ENCODE measurements at places on chromosomes 6 and 20. TPM values are rescaled to one million over a fixed set of nuclear protein-coding genes. Genes with fewer than 3 reads are reported as not detected.

- DNase-seq, result no peak
These were observed 772.0 kb downstream of the HACE1 start for GRCh38 chr6:104087765-104088164.

GRCh38 chr6:159762681-159763293 is 942 bp downstream of the ACAT2 start:
- DNase-seq, result no peak

GRCh38 chr6:66264376-66264775 is 557.4 kb upstream of the EYS start:
- DNase-seq, result no peak

DNA sequence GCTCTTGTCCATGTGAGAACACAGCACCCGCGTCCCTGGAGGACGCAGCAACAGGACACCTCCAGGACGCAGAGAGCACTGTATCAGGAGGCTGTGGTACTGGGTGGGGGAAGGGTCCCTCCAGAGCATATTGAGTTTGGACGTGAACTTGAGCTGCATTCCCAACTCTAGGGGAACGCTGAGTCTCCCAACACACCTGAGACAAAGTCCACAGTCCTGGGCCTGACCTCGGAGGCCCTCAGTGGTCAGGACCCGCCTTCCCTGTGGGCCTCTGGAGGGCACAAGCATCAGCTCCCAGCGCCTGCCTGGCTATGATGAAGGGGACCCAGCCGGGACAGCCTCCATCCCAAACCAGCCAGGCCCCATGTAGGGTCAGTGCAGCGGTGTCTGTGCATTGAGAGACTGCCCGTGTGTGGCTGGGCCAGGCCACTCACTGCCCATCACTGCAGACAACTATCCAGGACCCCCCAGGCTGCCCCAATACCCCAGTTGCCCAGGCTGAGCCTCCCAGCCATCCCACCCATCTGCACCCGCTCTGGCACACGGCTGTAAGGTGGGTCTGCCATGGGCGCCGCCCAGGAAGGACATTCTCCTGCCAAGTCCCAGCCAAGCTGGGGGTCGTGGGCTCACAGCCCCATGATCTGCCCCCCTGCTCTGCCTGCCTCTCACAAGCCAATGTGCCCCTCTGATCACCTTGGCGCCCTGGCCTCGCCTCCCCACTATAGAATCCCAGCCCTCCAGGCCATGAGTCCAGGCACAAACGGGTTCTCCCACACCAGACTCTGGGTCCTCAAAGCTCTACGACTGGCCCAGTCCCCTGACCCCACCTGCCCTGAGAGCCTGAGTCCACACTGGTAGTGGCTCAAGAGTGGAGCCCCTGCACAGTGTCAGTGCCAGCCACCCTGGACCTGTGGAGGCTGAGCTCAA is 115.7 kb downstream of the TAF4 start:
- no peak for DNase-seq

GRCh38 chr6:19866173-19866984 is 29.2 kb downstream of the ID4 start:
- no peak for DNase-seq

DNA sequence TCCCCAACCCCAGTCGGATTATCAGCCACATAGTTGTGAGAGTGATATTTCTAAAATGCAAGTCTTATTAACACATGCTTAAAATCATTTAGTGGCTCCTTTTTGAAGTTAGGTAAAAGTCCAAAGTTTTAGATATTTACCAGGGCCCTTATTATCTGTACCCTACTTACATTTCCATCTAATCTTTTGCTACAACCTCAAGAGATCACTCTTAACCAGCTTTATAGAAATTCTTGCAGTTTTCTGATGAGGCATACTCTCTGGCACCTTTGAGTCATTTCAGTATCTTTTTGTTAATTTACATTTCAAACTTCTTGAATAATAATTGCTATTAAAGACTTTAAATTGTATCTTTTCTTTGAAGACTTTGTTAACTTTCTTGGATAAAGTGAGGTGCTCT is 453.3 kb downstream of the RFPL4B start:
- no peak for DNase-seq

GRCh38 chr6:79902046-79902445 is 45.3 kb downstream of the ELOVL4 start:
- no peak for DNase-seq

DNA sequence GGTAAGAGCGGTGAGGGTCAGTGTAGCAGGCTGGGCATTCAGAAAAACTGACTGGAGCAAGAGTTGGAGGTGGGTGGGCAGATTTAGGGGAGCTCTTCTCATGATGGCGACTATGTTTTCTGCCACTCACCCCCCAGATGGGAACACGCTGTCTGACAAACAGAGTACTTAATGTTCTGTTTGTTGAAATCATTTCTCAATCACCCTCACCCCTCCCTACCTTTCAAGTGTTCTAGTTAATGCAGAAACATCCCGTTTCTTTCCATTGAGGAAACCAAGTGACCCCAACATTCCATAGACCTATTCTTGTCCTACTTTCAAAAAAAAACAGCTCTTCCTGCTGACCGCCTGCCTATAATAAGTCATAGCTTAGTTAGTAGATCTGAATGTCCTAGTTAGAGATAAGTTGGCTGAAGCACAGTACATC is 132.5 kb upstream of the NEDD9 start:
- DNase-seq, result no peak

DNA sequence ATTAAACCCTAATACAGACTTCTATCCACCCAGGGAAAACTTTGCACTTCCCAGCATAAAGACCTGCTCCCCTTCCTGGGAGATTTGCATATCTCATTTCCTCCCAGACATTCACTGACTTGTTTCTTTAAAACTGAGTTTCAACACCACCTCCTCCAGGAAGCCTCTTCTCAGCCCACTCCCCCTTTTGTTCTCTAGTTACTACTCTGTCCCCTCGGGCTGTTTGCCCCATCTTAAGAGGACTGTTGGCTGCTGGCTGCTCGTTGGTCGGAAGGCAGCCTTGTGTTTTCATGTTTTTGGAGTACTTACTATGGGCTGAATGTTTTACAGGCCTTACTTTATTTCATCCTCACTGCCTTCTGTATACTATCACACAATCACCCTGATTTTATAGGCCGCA is 6.6 kb downstream of the ARHGAP40 start:
- DNase-seq, result no peak

DNA sequence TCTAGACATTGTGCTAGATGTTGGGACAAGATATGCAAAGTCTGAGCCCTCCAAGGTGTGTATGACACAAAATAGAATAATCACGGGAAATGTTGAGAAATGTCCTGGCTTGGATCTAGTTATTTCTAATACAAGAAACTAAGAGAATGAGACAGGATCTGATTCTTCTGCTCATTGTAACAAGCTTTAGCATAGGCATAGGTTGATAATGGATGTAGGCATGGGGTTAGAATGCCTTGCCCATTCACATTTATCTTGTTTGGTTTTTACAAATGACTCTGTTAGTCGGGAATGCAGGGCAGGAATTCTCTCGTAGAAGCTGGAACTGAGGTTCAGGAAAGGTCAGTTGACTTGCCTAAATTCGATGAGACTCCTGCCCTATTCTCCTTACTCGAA is 1.5 kb upstream of the SLC26A8 start:
- DNase-seq, result no peak

DNA sequence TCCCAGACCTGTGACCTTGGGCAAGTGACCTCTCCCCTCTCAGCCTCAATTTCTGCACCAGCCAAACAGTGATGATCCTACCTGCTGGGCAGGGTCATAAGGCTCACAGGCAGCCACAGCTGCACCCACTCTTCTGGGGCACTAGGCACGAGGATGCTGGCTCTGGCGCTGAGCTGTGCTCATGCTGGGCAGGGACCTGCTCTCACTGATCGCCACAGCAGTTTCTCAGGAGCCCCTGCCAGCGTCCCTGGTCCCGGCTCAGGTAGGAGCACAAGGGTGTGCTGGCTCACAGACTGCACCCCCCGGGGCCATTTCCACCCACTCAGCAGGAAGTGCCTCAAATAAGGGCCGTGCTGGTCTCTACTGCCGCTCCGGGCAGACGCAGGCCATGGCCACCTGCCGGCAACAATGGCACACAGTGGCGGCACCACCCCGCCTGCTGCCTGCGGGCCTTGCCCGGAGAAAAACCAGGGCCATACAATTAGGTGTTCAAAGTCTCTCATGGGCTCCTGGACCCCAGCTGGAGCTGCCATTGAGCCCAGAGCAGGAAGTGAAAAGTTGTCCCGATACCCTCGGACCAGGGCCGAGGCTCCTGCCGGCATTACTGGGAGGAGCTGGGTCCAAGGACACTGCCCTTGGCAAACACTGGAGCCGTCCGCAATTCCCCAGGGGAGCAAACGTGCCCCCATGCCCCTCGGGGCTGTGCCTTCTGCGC is 4.6 kb upstream of the CABLES2 start:
- no peak for DNase-seq

DNA sequence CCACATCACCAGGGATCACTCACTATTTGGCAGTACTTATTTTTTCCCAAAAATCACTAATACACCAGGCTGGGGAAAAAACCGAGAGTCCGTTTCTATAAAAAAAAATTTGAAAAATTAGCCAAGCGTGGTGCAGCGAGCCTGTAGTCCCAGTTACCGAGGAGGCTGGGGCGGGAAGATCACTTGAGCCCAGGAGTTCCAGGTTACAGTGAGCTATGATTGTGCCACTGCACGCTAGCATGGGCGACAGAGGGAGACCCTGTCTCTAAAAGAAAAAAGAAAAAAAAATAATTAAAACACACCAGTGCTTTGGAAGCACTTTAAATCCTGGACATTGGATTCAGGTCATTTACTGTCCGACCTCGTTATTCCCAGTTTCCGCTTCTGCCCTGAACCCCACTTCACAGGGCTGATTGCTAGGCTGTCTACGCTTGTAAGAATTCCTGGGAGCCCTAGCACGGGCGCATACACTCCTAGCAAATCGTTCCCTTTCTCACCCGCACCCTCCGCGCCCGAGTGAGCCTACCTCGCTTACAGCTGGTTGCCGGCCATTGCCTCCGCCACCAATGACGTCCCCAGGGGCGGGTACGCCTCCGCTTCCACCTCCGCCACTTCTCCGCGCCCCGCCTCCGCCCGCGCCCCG is at the start of gene TPMT:
TPMT (minus strand) TSS at position 571 of the 643 bp plus-strand sequence. CDS start 5,950 bp downstream, outside the sequence.
- no peak for DNase-seq

DNA sequence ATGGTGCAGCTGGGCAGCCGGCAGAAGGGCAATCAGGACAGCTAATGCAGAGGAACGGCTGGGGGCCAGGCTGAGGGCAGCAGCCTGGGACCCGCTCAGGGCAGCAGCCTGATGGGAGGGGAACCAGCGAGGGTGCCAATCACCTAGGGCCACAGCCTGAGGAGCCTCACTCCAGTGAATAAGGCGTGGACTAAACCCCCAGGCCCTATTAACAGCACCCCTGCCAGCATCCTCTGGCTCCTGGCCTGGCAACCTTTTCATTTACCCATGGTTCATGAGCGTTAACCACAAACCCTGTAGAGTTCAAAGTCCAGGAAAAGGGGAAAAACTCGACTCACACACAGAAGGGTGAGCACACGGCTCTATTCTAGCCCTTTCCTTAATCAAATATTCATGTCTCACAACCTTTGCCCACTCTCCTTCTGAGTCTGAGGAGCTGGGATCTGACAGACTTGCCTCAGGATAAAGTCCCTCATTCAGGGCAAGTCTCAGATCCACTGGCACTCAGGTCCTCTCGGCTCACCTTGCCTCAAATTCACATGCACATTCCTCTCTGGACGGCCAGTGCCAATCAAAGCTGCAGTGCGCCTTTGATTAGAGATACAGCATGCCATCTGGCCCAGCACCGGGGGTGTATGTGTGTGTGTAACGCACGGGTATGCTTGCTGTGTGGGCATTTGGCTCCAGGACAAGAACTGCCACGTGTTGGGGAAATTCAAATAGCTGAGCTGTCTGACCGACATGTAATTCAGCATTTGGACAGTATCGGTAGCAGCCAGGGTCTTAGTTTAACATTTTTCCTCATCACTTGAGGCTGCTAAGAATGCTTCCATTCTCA is 86.9 kb upstream of the TRAF3IP2 start:
- no peak for DNase-seq

GRCh38 chr20:57582432-57583288 is 21.8 kb downstream of the PCK1 start:
- no peak for DNase-seq

GRCh38 chr20:52682237-52682636 is 289.9 kb upstream of the TSHZ2 start:
- no peak for DNase-seq

GRCh38 chr20:58894652-58895447 is 42.3 kb downstream of the GNAS start:
- no peak for DNase-seq

DNA sequence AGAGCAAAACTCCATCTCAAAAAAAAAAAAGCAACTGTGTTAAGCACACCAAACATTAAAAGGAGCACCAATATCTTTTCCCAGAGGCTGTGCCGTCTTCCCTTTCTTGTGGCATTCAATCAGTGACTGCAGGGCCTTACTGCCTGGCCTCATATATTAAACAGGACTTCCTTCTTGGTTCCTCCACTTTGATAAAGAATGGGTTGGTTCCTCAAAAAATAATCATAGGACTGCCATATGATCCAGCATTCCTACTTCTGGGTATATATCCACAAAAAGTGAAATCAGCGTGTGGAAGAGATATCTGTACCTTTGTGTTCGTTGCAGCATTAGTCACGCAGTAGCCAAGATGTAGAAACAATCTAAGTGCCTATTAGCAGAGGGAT is 40.3 kb upstream of the GFOD1 start:
- DNase-seq, result no peak

DNA sequence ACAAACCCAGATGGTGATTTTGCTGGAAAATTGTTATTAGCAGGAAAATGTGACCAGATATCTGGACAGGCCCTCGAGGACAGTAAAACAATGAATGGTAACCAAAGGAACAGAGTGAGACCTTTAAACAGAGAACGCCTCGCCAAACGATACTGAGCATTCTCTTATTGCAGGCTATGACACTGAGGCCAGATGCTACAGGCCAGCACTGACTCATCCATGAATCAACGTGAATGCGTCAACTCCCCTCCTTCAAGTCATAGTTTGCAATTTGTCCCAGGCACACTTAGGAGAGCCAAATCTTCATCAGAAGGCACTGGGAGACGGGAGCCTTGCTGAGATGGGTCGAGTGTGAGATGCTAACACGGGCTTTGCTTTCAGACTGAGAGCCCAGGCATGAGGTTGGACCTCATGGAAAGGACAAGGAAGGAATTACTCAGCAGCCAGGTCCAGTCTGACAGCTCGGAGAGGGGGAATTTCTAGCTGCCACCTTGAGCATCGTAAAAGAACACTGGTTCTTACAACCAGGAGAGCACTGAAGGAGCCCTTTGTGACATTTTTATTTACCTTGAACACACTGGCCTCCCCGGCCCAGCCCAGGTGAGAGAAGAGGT is 60.7 kb downstream of the BMP7 start:
- DNase-seq, result no peak

- DNase-seq, result no peak
These were observed 307.2 kb upstream of the THEMIS start for GRCh38 chr6:128208078-128208477.

- DNase-seq, result no peak
These were observed 13.3 kb downstream of the LRRN4 start for GRCh38 chr20:6040540-6040939.

GRCh38 chr6:116439522-116440051 is 21.6 kb upstream of the CALHM6 start:
- DNase-seq, result no peak

The NRSN1 gene
- not detected for total RNA-seq

The RIPOR3 gene
- total RNA-seq, result 7.8 TPM

The ENPP1 gene
- total RNA-seq, result 21.7 TPM

The TMEM244 gene
- total RNA-seq, result not detected

The IGF2R gene
- total RNA-seq, result 109 TPM

The TGM6 gene
- total RNA-seq, result not detected

The ZSCAN23 gene
- 2.7 TPM for total RNA-seq

The LY6G5B gene
- 16.9 TPM for total RNA-seq
